ENCODE measurements at places on chromosomes 2 and 18.

GRCh38 chr18:28284132-28284531, 107.2 kb upstream of the CDH2 start:
- no peak for DNase-seq

DNA sequence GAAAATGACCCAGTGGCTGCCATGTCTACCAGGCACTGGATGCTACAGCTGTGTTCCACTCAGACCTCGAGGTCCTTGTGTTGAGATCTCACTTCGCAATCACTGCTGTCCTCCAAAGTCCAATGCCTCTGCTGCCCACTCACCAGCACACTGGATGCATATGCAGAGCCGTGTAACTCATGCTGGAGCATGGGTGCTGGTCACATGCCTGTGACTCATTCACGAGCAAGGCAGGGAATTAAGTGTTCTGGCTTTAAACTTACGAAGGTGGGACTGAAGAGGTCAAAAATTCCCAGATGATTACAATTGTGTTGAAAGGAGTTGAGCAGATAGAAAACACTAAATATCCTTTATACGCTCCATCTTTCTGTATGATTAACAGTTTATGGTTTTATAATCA, 417.5 kb downstream of the NUP35 start:
- DNase-seq, result no peak

DNA sequence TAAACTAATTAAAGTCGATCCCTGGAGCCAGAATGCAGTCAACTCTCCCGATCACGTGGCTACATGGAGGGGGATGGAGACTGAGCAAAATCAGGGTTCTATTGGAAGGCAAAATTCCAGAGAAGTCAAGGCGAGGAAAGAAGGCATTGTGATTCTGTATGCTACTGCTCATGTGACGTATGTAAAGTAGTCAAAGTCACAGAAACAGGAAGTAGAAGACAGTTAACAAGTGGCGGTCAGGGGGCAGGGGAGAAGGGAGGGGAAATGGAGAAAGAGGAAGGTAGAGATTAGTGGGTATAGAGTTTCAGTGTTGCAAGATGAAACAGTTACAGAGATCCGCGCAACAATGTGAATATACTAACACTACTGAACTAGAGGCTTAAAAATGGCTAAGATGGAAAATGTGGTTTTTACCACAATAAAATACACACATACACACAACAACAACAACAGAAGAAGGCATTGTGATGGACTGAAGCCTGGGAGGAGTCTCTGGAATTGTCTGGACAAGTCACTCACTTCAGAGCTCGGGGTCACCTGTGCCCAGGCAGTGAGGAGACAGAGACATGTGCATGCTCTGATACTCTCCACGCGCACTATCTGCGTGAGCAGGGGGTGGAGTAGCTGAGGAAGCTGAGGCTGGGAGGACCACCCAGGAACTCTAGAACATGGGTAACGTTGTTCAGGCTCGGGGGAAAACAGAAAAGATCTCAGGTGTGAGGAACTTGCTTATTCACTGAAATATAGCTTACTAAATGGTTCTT, 89.9 kb upstream of the CDCA7 start:
- DNase-seq, result no peak

- DNase-seq, result no peak
Measured at GRCh38 chr18:72119082-72119481, 425.1 kb downstream of the CBLN2 start.

GRCh38 chr2:111035830-111036441, 84.8 kb upstream of the BCL2L11 start:
- DNase-seq, result no peak

GRCh38 chr2:146079216-146079615, 1559.3 kb upstream of the ZEB2 start:
- no peak for DNase-seq

GRCh38 chr18:31684279-31685096, at the start of gene B4GALT6:
TSS of gene B4GALT6 (minus strand) at chr18:31684581. CDS start at chr18:31684426, 155 bp downstream.
- no peak for DNase-seq

DNA sequence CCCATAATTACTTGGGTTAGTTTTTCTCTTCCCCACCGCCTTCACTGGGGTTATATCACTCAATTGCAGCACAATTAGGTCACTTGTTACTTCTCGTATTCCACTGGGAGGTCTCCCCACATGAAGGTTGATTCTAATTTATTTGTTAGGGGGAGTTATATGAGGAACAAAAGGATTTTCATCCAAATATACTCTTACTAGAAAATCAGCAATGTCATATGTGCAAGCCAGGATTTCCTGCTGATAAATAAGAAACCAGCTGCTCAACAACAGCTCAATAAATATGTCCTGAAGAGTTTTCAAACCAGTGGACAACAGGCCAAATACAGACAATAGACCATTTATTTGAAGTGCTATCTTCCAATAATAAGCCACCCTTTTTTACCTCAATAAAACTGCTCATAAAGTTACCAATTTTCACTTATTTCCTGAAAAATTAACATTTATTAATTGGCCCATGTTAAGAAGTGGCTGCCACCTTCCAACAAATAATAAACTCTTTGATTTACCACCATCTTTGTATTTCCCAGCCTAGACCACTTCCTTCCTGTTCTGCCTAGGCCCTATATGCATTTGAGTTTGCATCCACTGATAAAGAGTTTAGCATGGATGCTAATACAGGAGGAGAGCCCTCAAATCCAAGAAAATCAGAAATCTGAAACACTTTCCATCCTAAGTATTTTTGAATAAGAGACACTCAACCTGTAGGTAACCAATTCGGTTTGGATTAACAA, 184.4 kb upstream of the SLC39A10 start:
- DNase-seq, result no peak

DNA sequence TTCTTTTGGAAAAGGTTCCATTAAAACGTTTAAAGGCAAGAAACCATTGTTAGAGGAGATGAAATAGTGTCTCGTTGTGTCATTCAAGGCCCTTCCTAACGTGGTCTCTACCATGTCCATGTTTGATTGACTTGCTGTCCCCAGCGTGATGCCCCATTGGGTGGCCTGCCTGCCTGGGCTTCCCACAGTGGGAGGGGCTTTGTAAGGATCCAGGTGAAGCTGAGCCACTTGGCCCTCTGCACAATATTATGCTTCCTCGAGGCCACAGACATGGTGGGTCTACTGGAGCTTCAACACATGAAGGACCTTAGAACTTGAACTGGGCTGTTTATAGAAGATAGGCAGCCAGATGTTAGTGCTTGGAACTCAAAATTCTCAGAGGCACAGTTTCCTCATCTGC, 235.3 kb downstream of the FHOD3 start:
- DNase-seq, result no peak

DNA sequence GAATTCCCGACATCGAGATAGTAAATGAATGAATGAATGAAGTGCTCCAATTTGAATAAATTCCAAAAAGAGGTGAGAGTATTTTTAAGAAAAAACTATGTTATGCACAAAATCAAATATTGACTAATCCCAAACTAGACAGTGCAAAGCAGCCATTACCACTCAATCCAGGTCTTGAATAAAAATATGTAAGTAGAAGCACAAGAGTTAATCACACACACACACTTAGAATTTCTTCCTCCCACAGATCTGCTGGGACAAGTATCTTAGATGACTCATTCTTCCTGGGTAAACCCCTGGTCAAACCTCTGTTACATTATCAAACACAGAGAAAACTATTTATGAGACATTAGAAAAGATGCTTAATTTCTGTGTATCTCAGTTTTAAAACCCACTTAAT, 102.0 kb downstream of the PLA2R1 start:
- DNase-seq, result no peak

GRCh38 chr18:376311-376710, 108.5 kb upstream of the THOC1 start:
- no peak for DNase-seq

DNA sequence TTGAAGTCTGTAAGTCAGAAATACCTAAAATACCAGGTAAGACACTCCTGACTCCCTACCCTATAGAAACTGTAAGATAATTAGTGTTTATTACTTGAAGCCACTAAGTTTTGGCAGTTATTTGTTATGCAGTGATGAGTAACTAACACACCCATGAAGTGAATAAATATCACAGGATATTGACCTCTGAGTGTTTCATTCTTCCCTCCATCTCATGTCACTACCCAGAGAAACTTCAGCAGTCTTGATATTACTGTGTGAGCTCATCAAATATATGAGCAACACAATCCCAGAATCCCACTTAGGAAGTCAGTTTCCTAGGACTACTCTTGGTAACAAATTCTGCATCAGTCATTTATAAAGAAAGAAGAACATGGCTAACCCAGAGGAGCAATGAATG, 529.7 kb downstream of the FBXO15 start:
- DNase-seq, result no peak

GRCh38 chr2:106972782-106973181, 86.8 kb upstream of the ST6GAL2 start:
- no peak for DNase-seq

- DNase-seq, result no peak
Measured at GRCh38 chr18:2636126-2636631, 19.3 kb upstream of the SMCHD1 start.

GRCh38 chr2:74764429-74765272, 69.3 kb upstream of the HK2 start:
- no peak for DNase-seq

DNA sequence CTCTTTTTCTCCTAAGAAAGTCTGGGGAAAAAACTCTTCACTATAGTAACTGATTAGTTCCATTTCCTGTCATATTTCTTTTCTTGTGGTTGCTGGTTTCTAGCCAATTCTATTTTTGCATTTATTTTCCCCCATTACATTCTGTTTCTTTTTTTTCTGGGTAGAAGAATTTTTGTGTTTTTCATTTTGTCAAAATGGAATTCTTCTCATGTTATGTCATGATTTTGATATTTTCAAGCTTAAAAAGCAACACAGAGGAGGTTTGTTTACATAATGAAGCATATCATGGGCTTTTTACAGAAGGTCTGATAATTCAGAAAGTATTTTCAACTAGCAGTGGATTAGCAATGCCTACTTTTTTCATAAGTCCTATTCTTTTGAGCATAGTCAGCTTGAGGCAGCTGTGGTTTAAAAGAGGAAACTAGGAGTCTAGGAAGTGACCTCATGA, 102.0 kb downstream of the MAP2 start:
- DNase-seq, result no peak

- DNase-seq, result no peak
Measured at GRCh38 chr2:7089898-7090510, 172.8 kb downstream of the RNF144A start.

- DNase-seq, result no peak
Measured at GRCh38 chr2:228417526-228417925, 236.0 kb upstream of the SPHKAP start.

DNA sequence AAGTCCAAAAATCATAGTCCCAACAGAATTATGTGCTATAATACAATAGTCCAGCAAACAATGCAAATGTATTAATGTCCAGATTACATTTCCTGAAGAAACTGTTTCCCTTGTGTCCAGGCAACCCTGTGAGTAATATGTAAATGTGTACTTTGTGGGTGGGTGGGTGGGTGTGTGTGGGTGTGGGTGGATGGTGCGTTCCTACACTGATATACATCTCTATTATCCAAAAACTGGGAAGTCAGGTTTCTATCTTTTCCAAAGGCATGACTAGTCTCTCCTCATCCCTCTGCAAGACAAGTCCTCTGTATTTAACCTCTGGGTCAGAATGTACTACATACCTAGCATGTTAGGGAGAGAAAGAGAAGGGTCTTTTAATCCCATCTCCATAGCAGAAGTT, 71.6 kb downstream of the LNPK start:
- no peak for DNase-seq

- DNase-seq, result no peak
Measured at GRCh38 chr2:151973901-151974199, 125.0 kb downstream of the CACNB4 start.

GRCh38 chr2:158103411-158104012, 1.8 kb downstream of the UPP2 start:
- DNase-seq, result no peak

DNA sequence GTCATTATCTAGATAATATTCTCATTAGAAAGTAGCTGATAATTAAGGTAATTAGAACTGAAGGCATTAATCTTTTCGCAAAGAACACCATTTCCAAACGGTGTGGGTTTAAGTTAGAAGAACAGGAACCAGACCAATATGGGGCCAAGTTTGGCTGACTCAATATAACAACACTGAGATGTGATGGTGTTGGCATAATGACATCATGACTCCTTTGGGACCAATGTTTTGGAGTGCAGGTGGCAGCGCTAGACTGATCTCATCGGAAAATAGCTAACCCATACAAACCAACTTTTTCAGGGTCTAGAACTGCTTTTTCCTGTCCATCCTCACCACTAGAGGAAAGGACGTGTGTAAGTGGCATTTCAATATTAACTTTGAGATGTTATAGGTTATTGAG, 1171.7 kb upstream of the ZEB2 start:
- no peak for DNase-seq

DNA sequence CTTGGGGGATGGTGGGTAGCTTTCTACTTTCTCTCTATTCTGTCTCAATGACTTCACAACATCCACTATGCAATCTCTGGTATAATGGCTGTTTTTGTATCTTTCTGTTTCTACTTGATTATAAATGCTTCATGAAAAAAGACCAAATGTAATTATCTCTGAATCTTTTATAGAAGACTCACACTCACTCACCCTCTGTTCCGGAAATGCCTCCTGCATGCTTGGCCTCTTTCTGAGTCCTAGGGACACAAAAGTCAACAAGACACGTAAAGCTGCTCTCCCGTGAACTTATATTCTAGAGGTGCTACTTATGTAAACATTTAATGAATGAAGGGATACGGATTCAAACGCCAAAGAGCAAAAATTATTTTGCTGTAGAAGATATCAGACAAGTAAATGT, 502.2 kb upstream of the SOX11 start:
- no peak for DNase-seq

- DNase-seq, result no peak
Measured at GRCh38 chr18:61690418-61691138, 202.2 kb downstream of the RNF152 start.

DNA sequence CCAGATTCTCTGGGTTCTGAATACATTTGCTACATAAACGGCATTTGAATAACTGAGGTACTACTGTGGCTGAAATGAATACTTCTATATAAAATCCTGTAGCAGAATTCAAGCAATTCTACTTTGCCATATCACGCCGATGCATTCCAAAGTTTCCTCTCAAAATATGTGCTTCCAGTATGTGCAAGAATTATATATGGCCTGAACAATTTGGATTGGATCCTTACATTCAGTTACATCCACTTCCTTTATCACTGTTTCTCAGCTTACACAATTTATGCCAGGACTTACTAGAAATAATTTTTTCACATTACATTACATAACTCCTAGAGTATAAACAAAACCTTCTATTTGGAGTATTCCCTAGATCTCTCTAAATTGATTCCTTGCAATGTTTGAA, 46.3 kb upstream of the STAT4 start:
- no peak for DNase-seq

- no peak for DNase-seq
Measured at GRCh38 chr2:7047661-7048060, 130.4 kb downstream of the RNF144A start.

GRCh38 chr2:11016735-11017388, 105.1 kb downstream of the KCNF1 start:
- DNase-seq, result no peak

- DNase-seq, result no peak
Measured at GRCh38 chr2:160076914-160077313, 14.5 kb upstream of the PLA2R1 start.

GRCh38 chr2:240739797-240740196, 48.1 kb downstream of the AQP12A start:
- DNase-seq, result no peak

All from activated T-helper 1 cell treated with anti-CD3 and anti-CD28 coated beads, Interleukin-2, amount 50 U/mL, for 16 hours (primary cell).